AG09319 (cell line): ENCODE measurements at places on chromosomes 6 and 20.

DNA sequence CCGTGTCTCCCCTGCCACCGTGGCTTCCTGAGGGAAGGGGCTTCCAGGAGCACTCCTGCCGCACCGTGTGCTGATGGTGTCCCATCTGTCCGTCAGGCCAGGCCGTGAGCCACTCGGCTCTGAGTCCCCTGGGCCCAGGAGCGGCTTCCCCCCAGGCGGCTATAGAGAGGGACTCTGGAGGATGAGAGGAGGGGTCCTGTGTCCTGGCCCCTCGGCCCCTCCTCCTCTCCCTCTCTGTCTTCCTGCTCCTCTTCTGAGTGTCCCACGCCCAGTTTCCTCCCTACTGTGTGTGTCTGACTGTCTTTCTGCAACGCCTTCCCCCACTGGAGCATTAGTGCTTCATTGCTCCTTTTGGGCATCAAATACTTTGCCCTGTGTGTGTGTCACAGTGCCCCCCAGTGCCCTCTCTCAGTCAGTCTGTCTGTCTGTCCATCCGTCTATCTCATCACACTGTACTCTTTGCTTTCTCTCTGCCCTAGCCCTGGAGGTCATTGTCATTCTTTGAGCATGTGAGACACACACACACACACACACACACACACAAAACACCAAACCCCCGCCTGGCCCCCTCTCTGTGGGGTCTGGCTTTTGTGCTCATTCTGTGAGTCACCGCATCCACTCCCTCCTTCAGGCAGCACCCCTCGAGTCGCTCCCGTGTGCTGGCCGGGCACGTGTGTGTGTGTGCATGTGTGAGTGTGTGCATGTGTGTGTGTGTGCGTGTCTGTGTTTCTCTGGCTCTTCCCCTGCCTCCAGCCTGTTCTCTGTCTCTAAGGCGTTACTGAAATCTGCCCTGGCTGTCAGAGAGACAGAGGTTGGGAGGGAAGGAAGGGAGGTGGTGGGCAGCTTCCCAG lies 71.9 kb downstream of the SRC start:
- DNase-seq, result no peak

- DNase-seq, result no peak
These were observed 28.6 kb upstream of the OGFRL1 start for GRCh38 chr6:71259888-71260604.

- DNase-seq, result no peak
These were observed 52.6 kb downstream of the CD83 start for GRCh38 chr6:14170128-14170527.

GRCh38 chr20:3330046-3330741 lies 77.3 kb downstream of the DNAAF9 start:
- DNase-seq, result peak; percentile 43

- no peak for DNase-seq
These were observed 68.2 kb downstream of the SEL1L2 start for GRCh38 chr20:13922241-13922640.
